Foreskin keratinocyte (primary cell): ENCODE measurements at places on chromosomes 1 and 21.
A peak's percentile ranks its signal among the peaks of the same experiment; 100 is the strongest.

DNA sequence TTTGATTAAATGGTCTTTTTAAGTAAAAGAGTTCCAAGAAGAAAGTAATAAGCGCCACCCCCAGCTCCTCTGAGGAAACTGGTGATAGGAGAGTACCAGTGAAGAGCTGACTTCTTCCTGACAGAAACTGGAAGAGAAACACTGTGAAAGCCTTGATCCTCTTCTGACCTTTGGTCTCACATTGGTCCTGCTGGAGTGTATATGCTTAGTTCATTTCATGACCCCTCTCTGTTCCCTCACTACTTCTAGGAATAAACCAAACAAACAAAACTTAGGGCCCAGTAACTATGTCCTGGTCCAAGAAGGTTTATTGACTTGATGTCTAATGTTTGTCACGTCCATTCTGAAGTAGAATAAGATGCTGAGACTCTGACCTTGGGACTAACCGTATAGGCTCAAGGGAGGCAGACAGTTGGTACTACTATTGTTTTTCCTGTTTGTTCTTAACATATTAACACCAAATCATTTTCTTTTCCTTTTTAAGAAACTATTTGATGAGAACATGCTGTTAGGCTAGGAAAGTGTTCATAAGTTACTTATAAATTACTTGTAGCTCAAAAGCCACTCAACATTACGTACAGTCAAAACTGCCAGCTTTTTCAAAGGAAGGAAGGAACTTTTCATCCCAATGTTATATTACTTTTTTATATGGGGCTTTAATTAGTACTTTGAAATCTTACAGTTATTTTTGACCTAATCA is 57.9 kb downstream of the MIER1 start:
- DNase-seq = no peak

- no peak for DNase-seq
These were observed 1276.7 kb upstream of the PRMT6 start for GRCh38 chr1:105779727-105780126.

DNA sequence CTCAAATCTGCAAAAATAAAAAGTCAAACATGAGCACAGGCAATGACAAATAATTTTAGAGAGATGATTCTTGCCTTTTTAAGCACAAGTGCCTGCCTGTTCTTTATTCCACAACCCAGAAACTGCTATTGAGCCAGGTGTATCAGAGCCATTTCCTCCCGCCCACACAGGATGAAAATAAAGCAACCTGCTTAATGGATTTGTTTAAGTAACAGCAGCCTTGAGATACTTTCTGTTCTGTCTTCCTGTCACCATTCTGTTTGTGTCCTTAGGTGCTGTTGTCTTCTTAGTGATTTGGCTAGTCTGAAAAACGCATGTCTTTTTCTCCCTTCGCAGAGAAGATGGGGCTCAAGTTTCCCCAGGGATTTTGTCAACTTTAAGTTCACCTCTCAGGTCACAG is 11.4 kb downstream of the RPE65 start:
- DNase-seq = no peak

DNA sequence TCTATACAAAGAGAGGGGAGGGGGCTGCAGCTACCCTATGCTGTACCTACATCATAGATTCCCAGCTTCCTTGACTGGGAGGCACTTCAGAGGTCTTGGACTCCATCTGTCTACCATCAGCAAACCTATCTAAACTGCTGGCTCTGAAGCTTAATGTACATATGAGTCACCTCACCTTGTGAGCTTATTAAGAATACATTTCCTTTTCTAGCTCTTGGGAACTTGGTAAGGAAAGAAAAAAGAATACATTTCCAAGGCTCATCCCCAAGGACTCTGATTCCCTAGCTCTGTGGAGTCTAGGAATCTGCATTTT is 50.0 kb upstream of the PRELP start:
- DNase-seq = peak; percentile 31

- DNase-seq = no peak
These were observed 110.4 kb downstream of the PDE9A start for GRCh38 chr21:42763581-42764442.

DNA sequence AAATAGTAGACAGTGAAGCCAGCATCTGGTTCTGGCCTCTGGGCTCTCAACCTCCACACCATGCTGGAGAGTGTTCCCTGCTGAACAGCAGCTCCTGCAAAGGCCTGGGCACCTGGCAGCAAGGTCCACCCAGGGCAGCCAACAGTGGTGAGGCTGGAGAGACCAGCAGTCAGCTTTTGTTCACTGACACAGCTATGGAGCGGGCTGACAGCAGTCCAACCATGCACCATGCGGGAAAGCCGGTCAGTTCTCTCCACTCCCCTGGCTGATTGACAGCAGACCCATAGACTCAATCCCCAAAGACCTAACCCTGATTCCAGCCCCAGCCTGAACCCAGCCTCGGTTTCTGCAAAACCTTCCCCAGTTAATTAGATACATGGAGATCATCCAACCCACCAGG is 49.0 kb downstream of the KLHDC7A start:
- no peak for DNase-seq

DNA sequence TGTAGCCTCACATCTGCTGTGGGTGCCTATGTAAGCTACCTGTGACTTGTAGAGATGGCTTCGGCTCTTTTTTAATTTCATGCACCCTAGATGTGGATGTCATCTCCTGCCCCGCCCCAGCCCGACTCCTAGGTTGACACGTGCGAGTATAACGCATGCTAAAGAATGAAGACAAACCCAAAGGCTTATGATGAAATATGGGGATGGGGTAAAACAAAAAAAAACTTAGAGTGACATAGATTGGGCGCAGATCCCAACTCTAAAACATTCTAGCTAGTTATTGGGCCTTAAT is 613 bp upstream of the ERO1B start:
- DNase-seq = no peak

DNA sequence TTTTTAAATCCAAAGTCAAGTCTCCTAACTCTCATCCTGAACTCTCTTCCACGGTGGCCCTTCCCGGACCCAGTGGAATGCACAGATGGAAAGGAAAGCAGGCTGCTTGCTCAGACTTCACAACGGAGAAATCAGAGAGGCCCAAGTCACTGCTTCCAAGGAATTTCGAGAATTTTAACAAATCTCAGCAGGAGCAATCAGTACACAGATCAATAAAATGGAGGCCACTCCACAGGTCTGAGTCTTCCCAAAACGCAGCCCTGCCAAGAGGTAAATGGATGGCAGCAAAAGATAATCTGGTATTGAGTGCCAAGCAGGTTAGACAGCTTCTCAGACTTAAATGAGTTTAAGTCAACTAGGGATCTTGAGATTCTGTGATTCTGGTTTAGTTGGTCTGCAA is 81.1 kb upstream of the TIAM1 start:
- no peak for DNase-seq

DNA sequence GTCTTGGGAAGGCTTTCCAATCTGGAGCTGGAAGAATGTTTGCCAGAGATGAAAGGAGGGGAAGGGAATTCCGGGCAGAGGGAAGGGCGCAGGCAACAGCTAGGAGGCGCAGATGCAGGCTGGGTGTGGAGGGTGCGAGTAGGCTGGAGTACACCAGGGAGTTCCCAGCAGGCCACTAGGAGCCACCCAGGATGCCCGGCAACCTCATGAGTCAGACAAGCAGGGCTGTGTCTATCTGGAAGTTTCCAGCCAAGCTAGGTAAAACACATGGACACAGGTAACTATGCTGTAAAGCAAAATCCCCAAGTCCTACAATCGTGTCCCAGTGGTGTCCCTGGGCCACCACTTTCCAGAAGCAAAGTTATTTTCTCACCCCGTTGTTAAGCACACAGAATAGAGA is 990 bp upstream of the NBL1 start:
- peak; percentile 67 for DNase-seq

- DNase-seq = no peak
These were observed 703 bp downstream of the PUM1 start for GRCh38 chr1:31064718-31065309.

DNA sequence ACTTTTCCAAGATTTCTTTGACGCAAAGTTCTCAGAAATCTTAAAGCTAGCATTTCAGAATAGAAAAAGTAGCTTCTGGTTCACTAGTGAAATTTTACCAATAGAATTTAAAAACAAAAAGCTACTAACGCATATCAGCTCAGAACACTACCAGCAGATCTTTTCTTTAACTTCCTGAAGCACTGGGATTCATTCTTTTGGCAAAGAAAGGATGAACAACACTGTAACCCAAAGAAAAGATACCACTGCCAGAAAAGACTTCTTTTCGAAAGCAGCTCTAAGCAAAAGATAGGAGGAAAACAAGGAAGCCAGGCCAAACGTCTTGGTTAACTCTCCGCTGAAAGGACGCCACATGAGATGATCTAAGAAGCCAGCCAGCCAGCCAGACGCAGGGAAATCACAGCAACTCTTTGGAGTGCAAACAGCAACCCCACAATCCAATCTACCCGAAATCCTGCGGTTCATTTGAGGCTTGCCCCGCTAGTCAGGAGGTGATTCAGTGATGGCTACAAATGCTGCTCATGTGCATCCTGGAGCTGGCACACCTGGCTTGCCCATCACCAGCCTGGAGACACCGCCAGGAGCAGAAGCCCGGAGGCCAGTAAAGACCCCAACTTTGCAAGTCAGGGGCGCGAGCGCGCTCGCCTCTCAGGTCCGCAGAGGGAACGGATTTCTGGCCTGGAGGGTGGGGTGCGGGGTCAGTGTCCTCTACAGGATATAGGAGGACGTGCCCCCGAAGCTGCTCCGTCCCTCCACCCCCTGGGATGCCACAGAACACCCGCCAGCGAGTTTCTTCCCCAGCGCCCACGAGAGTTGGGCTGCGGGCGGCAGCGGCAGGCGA is 812 bp downstream of the NBPF1 start:
- DNase-seq = peak; percentile 92

- DNase-seq = no peak
These were observed 75.4 kb upstream of the CD5L start for GRCh38 chr1:157916887-157917570.

GRCh38 chr1:6599141-6599975 is 3.3 kb downstream of the KLHL21 start:
- DNase-seq = no peak

- no peak for DNase-seq
These were observed 71.3 kb upstream of the FBXO28 start for GRCh38 chr1:224042557-224043118.

GRCh38 chr1:46806196-46807020 is 7.6 kb downstream of the CYP4B1 start:
- no peak for DNase-seq

GRCh38 chr1:108747898-108748297 is 1.4 kb downstream of the STXBP3 start:
- no peak for DNase-seq

DNA sequence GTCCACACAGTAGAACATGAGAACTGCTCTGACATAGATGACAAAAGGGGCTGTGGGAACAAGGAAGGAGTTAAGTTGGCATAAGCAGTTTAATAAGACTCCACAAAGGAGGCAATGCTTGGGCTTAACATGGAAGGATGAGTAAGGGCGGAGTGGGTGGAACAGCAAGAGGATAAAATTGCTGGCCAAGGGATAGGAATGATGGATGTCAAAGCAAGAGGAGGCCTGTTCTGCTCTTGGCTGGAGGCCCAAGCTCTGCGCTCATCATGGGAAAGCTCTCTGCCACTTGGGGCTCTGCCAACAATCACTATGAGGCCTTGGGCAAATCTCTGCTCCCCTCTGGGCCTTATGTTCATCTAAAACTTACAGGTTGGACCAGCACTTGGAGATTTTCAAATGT is 98.3 kb upstream of the CAMK1G start:
- peak; percentile 98 for DNase-seq

GRCh38 chr1:219837274-219837993 is 90.9 kb downstream of the SLC30A10 start:
- DNase-seq = peak; percentile 36

DNA sequence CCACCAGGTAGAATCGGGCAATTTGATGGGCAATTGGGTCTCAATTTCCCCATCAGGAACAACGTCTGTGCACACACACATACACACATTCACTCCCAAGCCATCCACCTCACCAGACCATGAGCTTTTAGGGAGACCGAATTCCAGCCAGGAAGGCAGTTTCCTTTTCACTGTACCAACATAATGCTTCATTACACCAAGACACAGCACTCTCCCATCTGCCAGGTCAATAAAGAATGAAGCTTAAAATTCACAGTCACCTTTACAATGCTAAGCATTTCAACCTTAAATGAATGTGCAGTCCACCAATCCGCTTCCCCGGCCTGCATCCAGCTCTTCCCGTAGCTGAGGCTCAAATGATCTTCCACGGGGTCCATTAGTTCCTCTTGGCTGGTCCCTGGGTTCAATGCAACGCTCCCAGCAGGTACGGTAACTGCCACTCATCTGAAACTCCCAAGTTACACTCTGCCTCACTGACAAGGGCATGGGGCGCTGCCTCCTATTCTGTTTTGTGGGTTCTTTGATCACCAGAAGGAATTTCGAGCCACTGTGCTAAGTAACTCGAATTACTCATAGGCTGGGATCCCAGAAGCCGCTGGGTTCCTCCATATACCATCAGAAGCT is 105.0 kb downstream of the SIM2 start:
- DNase-seq = no peak

GRCh38 chr21:35711661-35712060 is 348.7 kb downstream of the SETD4 start:
- DNase-seq = no peak

DNA sequence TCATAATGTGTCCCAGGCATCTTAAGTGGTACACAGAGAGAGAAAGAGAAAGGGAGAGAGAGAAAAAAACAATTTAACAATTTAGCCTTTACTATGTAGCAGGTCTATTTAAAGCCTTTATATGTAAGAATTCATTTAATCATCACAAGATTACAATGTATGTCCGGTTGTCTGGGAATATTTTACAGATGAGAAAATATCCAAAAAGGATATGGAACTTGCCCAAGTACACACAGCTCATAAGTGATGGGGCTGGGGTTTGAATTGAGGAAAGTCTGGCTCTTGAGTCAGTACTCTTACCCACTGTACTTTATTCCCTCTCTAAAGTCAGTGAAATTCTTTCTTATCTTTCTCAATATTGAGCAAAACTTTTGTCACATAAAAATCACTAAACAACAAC is 104.6 kb downstream of the LYPLAL1 start:
- no peak for DNase-seq

DNA sequence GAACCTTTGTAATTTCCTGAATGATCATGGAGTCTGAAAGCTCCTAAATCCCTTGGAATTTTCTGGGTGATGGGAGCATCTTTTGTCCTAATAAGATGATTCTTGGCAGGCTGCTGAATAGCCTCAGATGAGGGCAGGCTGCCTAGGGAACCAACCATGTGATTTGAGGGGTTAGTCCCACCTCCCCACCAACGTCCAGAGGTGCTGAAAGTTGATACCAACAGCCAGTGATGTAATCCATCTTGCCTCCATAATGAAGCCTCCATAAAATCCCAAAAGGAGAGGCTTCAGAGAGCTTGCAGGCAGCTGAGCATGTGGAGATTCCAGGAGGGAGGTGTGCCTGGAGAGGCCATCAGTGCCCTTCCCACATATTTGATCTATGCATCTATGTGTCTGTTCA is 43.7 kb downstream of the GTF2B start:
- DNase-seq = no peak

GRCh38 chr1:4743978-4744750 is 89.8 kb downstream of the AJAP1 start:
- no peak for DNase-seq

GRCh38 chr1:49465486-49466185 is 558.1 kb downstream of the AGBL4 start:
- DNase-seq = peak; percentile 7

- DNase-seq = no peak
These were observed 26.3 kb upstream of the IER5 start for GRCh38 chr1:181061891-181062835.
